ENCODE measurements at places on chromosomes 1 and 21.

DNA sequence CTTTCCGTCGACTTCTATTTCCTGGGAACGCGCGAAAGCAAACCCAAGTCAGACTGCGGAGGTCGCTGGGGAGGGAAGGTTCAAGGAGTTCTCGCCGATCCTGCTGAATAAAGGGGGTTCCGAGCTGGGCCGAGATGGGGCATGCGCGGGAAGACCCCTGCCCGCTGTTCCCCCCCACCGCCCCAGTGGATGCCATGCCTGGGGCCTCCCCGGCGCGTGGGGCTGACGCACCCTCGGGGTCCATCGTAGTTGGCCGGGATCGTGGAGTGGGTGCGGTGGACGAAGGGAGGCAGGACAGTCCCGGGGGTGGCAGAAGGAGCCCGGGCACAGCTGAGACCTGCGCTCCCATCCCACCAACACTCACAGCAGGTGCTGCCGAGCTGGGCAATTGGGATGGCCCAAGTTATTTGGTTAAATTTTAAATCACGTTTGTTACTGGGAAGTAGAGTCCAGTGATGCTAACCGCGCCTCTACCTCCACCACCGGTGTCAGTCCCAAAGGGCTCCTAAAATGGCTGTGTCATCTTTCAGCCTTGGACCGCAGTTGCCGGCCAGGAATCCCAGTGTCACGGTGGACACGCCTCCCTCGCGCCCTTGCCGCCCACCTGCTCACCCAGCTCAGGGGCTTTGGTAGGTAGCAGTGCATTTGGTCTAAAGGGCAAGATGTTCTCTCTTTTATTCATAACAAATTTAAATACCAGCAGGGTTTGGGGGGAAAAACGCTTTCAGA, 801 bp downstream of the MX1 start:
- DNase-seq, result no peak

DNA sequence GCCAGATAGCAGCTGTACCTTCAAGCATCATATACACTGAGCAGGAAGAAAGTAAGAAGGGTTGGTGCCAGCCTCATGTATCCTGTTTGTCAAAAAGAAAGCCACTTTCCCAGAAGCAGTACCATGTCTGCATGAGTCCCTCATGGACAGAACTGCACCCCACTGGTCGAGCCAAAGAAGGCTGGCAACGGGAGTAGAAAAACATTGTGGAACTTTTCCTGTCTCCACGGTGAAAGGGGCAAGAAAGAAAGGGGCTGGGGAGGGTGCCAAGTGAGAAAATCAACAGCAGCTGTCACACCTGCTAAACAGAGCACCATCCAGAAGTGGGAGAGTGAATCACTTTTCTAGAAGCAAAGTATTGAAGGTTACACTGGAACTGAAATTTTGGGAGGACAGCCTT, 621.7 kb downstream of the LMO4 start:
- DNase-seq, result peak; percentile 42

GRCh38 chr1:75233302-75233929, 99.2 kb downstream of the LHX8 start:
- peak; percentile 40 for DNase-seq

GRCh38 chr21:45112371-45112770, 38.0 kb downstream of the ADARB1 start:
- no peak for DNase-seq

DNA sequence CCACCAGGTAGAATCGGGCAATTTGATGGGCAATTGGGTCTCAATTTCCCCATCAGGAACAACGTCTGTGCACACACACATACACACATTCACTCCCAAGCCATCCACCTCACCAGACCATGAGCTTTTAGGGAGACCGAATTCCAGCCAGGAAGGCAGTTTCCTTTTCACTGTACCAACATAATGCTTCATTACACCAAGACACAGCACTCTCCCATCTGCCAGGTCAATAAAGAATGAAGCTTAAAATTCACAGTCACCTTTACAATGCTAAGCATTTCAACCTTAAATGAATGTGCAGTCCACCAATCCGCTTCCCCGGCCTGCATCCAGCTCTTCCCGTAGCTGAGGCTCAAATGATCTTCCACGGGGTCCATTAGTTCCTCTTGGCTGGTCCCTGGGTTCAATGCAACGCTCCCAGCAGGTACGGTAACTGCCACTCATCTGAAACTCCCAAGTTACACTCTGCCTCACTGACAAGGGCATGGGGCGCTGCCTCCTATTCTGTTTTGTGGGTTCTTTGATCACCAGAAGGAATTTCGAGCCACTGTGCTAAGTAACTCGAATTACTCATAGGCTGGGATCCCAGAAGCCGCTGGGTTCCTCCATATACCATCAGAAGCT, 105.0 kb downstream of the SIM2 start:
- no peak for DNase-seq

DNA sequence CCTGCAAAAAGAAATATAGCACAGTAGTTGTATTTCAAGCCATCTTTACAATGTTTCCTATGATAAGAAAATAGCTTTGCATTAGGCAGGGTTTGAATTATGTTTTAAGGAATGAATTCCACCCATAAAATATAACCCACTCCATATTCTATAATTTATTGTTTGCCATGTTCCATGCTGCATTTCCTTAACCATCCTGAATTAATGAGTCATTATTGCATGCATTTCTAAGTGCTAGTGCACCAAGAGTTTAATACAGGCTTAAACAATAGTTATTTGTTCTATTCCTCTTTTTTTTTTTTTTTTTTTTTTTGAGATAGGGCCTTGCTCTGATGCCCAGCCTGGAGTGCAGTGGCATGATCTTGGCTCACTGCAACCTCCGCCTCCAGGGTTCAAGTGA, 45.2 kb downstream of the MIGA1 start:
- DNase-seq, result no peak

DNA sequence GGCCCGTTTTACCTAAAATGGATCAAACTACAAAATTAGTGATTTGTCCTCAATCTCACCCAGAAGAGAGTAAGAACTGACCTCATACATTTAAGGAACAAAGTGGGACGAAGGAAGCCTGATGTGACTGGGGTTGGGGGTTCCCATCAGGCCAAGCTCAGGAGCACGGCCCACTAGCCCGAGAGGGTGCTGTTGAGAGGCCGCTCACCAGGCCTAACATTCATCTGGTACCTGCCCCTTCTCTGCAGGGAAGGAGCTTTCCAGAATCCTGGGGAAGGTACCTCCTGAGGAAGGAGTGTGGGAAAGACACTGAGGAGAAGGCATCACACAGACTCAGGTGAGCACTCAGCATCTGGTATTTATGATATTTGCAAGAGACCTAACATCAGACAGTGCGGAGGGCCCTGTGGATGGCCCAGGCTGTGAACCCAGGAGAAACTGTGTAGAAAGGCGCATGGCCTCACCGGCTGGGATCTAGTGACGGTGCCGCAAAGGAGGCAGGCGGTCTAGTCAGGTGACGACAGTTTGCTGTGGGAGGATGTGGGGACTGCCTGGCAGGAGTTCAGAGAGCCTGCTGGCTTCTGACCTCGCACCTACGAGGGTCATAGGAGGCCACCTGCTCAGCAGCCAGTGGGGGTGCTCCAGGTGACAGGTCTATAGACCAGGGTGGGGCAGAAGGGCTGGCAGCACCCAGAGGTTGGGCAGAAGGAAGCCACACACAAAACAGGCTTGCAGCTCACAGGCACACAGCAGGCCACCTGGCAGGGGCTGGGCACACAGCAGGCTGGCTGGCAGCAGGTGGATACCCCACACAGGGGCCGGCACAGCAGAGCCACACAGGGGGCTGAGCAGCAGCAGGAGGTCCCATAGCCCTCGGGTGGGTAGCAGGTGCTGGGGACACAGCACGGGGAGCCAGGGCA, 543 bp downstream of the KRTAP12-4 start:
- no peak for DNase-seq

DNA sequence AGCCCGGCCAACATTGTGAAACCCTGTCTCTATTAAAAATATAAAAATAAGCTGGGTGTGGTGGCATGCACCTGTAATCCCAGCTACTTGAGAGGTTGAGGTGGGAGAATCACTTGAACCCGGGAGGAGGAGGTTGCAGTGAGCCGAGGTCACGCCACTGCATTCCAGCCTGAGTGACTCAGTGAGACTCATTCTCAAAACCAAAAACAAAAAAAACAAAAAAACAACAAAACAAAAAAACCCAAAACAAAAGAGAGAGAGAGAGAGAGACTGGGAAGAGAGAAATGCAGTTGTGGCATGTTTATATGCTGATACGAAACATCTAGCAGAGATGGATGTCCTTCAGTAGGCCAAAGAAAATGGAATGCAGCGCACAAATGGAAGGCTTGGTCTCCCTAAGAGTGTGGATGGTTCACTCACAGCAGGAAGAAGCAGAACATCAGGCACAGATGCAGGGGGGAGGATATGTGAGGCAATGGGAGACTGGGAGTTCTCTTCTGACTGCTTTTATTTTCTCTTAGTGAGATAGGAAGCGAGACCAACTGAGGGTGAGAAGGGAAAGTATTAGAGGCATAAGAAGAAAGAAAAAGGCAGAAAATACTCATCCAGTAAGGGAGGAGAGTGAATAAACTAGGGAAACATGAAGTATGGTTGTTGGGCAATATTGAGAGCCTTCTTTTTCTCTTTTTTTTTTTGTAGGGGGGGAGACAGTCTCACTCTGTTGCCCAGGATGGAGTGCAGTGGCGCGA, 16.0 kb downstream of the THEM4 start:
- DNase-seq, result no peak

- DNase-seq, result no peak
Observed at GRCh38 chr1:225418598-225418997, 9.2 kb downstream of the LBR start.

DNA sequence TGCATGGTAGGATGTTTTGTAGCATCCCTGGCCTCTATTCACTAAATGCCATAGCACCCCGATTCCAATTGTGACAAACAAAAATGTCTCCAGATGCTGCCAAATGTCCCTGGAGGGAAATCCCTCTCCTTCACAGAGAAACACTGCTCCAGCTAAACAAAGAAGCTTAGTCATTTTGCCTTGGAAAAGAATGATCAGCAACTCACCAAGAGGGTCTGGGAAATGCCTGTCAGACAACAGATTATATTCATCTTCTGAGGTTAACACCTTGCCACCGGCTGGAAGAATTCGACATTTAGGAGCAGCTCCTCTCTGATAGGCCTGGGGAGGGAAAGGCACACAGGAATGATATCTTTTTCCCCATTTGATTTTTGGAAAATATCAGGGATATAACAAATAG, 84.4 kb downstream of the NIBAN1 start:
- DNase-seq, result no peak

DNA sequence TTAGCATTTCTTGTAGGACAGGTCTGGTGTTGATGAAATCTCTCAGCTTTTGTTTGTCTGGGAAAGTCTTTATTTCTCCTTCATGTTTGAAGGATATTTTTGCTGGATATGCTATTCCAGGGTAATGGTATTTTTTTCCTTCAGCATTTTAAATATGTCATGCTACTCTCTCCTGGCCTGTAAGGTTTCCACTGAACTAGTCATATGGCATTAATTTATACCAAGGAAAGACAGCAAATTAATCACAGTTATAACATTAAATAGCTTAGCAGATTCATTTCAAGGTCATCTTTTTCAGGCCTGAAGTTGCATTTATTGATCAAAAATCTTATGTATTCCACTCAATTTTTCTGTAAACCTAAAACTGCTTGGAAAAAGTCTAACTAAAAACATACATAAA, 54.9 kb downstream of the AK5 start:
- no peak for DNase-seq

DNA sequence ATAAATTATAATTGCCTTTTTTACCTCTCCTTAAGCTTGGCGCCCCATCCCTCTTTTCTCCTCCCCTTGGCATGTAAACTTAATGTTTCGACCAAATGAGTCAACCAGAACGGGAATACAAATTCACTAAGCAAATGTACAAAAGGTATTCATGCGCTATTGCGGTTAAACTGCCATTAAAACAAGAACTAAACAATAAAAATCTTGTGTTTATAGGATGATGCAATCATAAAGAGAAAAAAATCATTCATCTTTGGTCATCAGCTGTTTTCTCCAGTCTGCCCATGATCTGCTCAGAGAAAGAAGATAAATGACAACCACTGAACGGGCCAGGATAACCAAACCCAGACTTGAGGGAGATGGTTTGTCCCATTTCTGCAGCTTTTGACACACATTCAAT, 534.2 kb upstream of the PLXNA2 start:
- DNase-seq, result no peak

DNA sequence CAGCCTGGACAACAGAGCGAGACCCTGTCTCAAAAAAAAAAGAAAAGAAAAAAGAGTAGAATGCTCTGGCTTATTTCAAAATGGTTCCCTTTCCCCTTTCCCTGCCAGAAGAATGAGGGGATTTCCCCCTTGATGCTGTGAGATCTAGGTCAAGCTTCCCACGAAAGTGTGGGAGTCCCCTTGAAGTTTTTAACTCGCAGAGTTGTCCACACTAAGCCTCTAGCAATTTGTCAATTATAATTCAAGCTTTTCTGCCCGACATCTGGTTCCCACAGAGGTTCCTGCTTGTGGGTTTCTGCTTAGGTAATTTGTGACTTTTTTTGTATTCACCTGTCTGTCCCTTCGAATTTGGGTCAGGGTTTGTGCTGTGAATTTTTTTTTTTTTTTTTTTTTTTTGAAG, 62.8 kb downstream of the ZFYVE9 start:
- no peak for DNase-seq

DNA sequence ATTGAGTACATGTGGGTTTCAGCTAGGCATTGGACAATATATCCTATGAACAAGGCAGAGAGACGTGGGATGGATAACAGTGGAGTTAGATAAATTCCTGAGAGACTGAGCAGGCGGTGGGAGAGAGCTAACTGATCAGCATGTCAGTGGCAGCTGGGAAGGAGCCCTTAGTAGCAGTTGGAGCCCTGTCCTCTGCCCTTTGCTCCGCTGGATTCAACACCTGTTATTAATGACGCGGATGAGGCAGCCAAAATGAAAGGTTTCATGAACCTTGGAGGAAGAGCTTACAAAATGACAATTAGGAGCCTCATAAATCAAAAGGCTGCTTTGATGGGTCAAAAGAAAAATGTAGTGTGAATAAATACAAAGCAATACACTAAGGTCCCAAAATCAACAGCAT, 16.1 kb downstream of the UBIAD1 start:
- no peak for DNase-seq

DNA sequence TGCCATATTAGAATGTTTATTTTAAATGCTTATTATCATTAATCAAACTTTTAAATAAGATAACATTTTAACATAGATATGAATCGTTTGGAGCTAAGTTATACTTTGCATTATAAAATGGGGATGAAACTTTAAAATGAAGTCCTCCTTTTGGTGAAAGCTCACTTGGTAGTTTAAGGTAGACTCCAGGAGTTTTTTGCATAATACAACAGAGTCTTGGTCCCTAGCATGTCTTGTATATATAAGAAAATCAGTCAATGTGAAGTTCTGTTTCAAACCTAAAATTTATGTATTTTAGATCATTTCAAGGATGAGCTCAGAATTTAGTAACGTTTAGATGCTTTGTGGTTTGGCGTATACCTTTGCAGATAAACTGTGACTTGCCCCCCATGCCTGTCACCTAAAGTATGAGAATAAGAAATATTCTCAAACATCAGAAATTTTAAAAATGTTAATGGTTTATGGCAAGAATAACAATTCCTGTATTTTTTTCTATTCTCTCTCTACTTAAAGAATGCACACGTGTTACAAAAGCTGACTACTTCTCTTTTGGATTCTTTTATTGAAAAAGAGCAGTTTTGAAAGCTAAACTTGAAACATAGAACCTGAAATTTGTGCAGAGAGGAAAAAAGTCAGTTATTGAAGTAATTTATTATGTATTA, 3.8 kb downstream of the NFIA start:
- no peak for DNase-seq
